ENCODE measurements at places on chromosomes 7 and 10. TPM values are rescaled to one million over a fixed set of nuclear protein-coding genes. Genes with fewer than 3 reads are reported as not detected.

The SLC18A3 gene
- polyA plus RNA-seq, result 1.2 TPM

The CDNF gene
- polyA plus RNA-seq, result 2.4 TPM

The CRYGN gene
- polyA plus RNA-seq, result 0.70 TPM

The TSPAN33 gene
- polyA plus RNA-seq, result 15.1 TPM

The AKR1C3 gene
- 7.8 TPM for polyA plus RNA-seq

The ZDHHC4 gene
- polyA plus RNA-seq, result 101 TPM

The GPR15LG gene
- polyA plus RNA-seq, result not detected

The SPDYE11 gene
- not detected for polyA plus RNA-seq

The CDHR3 gene
- polyA plus RNA-seq, result 2.1 TPM

The COL28A1 gene
- 0.24 TPM for polyA plus RNA-seq

The ANKMY2 gene
- polyA plus RNA-seq, result 14.7 TPM

The LEP gene
- not detected for polyA plus RNA-seq

The SPDYE6 gene
- not detected for polyA plus RNA-seq

The INTS1 gene
- polyA plus RNA-seq, result 102 TPM

The CABCOCO1 gene
- polyA plus RNA-seq, result 2.3 TPM

The SPOCK2 gene
- polyA plus RNA-seq, result 189 TPM

The ACTR3C gene
- polyA plus RNA-seq, result 3.0 TPM

The WDFY4 gene
- polyA plus RNA-seq, result 0.73 TPM

The POM121L12 gene
- polyA plus RNA-seq, result not detected

The HOXA2 gene
- polyA plus RNA-seq, result not detected

The ZNRF2 gene
- 7.9 TPM for polyA plus RNA-seq

The AEBP1 gene
- polyA plus RNA-seq, result 35.2 TPM

The EBLN1 gene
- not detected for polyA plus RNA-seq

The PRSS37 gene
- not detected for polyA plus RNA-seq

The SPACDR gene
- polyA plus RNA-seq, result 1.6 TPM

The ITPRIP gene
- polyA plus RNA-seq, result 19.8 TPM

The PVRIG gene
- 0.22 TPM for polyA plus RNA-seq

The SLC16A9 gene
- 3.4 TPM for polyA plus RNA-seq

The VSTM4 gene
- 15.5 TPM for polyA plus RNA-seq

The ARHGAP22 gene
- polyA plus RNA-seq, result 8.7 TPM

The SPAG6 gene
- polyA plus RNA-seq, result 16.3 TPM

The PNLIPRP1 gene
- polyA plus RNA-seq, result not detected

The AHR gene
- 1.6 TPM for polyA plus RNA-seq

The ZNF655 gene
- 16.7 TPM for polyA plus RNA-seq

The TFR2 gene
- polyA plus RNA-seq, result 4.8 TPM

The REPIN1 gene
- polyA plus RNA-seq, result 146 TPM

The PRF1 gene
- 4.3 TPM for polyA plus RNA-seq

The STOX1 gene
- 14.4 TPM for polyA plus RNA-seq

The SAP25 gene
- polyA plus RNA-seq, result 0.81 TPM

The IDI2 gene
- polyA plus RNA-seq, result not detected

Measured in brain (organoid and tissue), 16 donors.